ENCODE measurements at places on chromosomes 11 and 22. TPM values are rescaled to one million over a fixed set of nuclear protein-coding genes. Genes with fewer than 3 reads are reported as not detected.

DNA sequence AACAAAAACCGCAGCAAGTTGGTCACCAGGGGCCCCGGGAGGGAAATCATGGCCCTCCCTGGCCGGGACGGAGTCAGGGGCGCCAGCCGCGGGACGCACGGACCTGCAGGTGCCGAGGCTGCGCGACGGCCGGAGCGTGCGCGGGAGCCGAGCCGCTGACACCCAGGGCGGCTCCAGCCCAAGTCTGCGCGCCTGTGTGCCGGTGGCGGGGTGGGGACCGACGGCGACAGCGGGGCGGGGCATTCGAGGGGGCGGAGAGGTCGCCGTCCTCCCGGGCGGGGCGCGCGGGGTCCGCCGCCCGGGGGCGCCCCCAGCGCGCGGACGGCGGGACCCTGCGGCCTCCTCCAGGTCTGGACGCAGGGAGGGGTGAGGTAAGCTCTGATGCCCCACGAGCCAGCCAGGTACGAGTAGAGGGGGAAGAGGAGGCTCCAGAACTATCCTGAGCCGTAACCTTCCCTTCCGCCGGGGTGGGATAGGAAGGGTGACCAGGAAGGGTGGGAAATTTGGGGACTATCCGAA is at the start of gene ESAM:
ESAM (minus strand) TSS at position 186 of the 519 bp plus-strand sequence; CDS start at position 50, 136 bp downstream.
- DNase-seq: peak; percentile 58

GRCh38 chr11:93857413-93858120 is 7.1 kb upstream of the VSTM5 start:
- no peak for DNase-seq

DNA sequence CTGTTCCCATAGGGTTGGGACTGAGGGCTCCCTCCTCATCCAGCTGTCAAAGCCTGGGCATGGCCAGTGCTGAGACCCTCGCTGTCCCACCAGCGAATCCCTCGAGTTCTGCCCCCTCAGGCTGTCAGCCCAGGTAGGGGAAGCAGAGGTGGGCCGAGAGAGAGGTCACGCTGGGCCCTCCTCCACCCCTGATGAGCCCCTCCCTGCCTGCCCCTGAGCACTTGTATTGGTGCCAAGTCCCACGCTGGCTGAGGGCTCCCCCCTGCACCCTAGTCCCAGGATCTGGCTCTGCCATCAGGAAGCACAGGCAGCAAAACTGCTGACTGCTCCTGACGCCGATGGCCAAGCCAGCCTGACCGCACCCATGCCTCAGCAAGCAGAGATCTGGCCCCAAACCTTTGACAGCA is 3.3 kb downstream of the PRR33 start:
- peak; percentile 65 for DNase-seq

GRCh38 chr11:69250186-69251056 is 43.5 kb upstream of the MYEOV start:
- no peak for DNase-seq

DNA sequence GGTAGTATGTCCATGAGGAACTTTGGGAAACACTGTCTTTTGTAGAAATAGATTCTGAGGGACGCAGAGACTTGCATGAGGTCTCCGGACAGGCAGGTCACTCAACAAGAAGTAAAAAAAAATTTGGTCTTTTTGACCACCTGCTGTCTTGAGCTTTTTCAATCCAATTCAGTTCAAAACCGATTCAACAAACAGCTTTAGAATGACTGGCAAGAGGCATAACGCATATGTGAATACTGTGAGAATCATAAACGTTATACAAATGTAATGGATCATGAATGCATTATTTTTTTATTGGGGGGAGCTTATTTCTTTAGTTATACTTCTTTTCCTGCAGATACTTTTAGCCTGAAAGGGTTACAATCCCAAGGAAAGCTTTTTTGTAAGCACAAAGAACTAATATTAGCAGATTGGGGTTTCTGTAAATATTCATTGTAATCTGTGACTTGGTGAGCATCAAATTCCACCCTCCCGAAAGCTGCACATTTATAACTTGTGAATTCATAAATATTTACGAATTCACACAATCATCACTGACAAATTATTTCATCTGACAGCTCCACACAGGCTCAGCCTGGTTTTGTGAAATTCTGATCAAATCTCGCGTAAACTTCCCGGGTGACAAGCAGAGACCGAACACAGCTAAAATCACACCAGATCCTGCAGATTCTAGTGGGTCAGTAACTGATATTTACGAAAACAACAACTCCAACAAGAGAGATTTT is 507.7 kb downstream of the MN1 start:
- no peak for DNase-seq

CYP2D6 gene
- 0.19 TPM for total RNA-seq

GRCh38 chr11:14678350-14678749 is 34.7 kb downstream of the PDE3B start:
- DNase-seq: no peak

TRIM51 gene
- not detected for total RNA-seq

GRCh38 chr11:72223615-72224563 is 678 bp upstream of the INPPL1 start:
- peak; percentile 92 for DNase-seq

DNA sequence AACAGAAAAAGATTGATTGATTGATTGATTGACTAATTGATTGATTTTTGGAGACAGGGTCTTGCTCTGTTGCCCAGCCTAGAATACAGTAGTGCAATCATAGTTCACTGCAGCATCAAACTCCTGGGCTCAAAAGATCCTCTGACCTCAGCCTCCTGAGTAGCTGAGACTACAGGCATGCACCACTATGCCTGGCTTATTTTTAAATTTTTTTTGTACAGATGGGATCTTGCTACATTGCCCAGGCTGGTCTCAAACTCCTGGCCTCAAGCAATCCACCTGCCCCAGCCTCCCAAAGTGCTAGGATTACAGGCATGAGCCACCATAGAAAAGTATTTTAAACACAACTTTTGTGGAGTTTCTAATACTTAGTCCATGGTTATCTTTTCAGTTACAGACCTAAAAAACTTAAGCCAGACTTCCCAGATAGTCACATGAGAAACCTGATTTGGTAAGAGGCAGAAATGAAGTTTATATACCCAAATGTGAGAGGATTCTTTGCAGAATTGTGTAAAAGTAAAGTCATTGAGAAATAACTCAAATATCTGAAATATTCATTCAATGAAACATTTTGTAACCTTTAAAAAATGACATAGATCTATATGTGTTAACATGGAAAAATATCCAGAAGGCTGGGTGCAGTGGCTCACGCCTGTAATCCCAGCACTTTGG is 186.5 kb downstream of the SWAP70 start:
- no peak for DNase-seq

- no peak for DNase-seq
Measured at GRCh38 chr22:36257948-36258670, 5.2 kb downstream of the APOL1 start.

GRCh38 chr11:103222806-103223205 is 113.6 kb downstream of the DYNC2H1 start:
- DNase-seq: no peak

GRCh38 chr11:64976651-64977050 is 4.7 kb upstream of the MAJIN start:
- no peak for DNase-seq

KRTAP5-1 gene
- not detected for total RNA-seq

- peak; percentile 43 for DNase-seq
Measured at GRCh38 chr11:77109236-77110019, 6.8 kb downstream of the OMP start.

- DNase-seq: no peak
Measured at GRCh38 chr11:131412061-131412460, 41.6 kb downstream of the NTM start.

DNA sequence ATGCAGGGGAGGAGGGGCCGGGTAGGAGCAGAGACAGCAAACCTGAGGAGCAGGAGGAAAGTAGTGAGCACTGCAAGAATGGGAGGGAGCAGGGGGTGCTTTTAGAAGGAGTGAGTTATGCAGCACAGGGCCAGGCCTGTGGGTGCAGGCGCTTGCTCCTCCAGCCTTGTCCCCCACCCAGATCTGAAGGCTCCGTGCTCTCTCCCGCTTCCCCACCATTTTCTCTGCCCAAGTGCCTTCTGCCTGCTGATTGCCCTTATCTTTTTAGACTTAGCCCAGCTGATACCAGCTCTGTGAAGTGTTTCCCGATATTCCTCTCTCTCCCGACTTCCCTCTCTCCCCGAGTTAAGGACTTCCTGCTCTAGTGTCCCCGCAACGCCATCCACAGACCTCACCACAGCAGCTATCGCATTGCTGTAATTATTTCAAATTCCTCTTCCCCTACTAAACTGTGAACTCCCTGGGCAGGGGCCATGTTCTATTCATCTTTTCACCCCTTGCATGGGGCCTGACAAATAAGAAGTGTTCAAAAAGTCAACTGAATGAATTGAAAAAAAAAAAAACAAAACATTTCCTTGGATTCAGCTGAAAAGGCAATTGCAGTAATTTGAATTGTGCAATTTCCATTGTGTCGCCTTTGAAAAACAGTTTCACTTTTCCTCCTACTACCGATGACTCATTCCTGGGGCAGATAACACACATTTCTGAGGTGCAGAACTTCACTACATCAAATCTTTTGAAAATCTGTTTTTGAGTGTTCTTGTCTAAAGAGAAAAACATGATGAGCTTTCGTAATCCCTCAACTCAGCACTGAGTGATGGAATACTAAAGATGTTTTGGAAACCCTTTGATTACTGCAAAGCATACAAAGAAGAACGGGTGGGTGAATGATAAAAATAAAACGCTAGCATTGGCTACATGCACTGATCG is 69.7 kb upstream of the BMAL1 start:
- peak; percentile 48 for DNase-seq

CENPM gene
- not detected for total RNA-seq

DNA sequence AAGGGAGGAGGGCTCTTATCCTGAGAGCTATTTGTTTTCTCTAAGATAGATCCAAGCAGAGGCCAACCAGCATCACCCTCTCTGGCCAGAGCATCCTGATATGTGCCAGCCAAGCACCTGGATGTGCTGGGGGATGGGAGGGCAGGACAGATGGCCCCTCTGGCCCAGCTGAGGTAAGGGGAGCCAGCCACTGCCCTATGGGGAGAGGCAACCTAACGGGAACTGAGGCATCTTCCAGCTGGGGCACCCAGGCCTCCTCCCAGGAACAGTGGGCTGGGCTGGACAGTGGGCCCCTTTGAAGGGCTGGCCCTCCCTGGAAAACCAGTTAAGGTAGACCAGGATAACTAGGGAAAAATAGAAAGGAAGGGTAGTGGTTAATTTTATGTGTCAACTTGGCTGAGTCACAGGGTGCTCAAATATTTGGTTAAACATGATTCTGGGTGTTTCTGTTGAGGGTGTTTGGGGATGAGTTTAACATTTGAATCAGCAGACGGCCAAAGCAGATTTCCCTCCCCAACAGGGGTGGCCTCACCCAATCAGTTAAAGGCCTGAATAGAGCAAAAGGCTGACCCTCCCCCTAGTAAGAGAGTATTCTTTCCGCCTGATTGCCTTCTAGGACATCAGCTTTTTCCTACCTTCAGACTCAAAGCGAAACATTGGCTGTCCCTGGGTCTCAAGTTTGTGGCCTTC is 595.1 kb downstream of the BUD13 start:
- DNase-seq: no peak

DNA sequence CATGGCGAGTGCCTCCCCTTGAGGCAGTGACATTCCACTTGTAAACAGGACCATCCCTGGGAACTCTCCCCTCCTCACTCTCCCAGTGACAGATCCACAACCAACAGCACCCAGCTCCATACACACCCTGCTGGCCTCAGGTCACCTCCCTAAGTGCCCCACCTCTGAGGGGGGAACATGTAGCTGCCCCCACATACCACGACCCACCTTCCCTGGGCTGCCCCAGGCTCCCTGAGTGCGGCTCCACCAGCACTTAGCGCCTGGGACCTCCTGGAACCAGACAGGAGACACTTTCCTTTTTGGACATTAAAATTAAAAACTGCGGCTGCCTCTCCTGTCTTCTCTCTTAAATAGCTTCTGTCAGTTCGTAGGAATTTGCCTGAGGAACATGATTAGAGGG is 1140.1 kb downstream of the BRD1 start:
- peak; percentile 30 for DNase-seq

GRCh38 chr11:134038897-134039470 is 29.9 kb upstream of the JAM3 start:
- DNase-seq: peak; percentile 55

GRCh38 chr11:72524711-72525110 is 90.4 kb upstream of the CLPB start:
- no peak for DNase-seq

DNA sequence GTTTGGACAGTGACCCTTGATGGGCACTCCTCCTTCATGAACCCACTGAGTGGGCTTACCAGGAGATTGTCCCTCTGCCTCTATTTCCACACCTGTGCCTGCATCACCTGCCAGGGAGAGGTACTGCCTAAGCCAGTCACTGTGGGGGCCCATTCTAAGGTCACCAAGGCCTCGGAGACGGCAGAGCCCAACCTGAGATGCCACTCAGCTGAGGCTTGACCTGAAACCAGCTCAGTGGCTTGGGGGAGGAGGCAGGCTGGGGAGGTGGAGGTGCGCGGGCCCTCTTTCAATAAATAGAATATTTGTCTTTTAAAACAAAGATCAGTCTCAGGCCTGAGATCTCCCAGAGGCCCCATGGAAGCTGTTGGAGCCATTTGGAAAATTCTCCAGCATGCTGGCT is 84.5 kb downstream of the DHCR7 start:
- DNase-seq: no peak

PHF21B gene
- 1.3 TPM for total RNA-seq

- DNase-seq: no peak
Measured at GRCh38 chr11:110524238-110524637, 94.5 kb downstream of the FDX1 start.

- no peak for DNase-seq
Measured at GRCh38 chr22:21094911-21095772, 49.4 kb downstream of the LRRC74B start.

MYBPC3 gene
- total RNA-seq: 953 TPM

DNA sequence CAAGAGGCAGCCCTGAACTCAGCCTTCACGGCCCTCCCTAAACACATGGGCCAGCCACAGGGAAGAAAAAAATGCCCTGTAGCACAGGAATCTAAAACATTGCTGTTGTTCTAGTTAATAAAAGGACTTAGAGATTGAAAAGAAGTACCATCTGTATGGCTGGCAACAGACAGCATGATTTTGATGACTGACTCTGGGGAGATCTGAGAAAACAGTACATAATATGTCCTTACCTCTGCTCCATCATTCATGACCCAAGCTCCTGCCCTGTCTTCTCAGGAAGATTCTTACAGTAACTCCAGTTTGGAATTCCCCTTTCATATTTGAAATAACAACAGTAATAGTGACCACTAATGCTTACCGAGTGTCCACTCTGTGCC is 244.2 kb downstream of the ETS1 start:
- no peak for DNase-seq

DNA sequence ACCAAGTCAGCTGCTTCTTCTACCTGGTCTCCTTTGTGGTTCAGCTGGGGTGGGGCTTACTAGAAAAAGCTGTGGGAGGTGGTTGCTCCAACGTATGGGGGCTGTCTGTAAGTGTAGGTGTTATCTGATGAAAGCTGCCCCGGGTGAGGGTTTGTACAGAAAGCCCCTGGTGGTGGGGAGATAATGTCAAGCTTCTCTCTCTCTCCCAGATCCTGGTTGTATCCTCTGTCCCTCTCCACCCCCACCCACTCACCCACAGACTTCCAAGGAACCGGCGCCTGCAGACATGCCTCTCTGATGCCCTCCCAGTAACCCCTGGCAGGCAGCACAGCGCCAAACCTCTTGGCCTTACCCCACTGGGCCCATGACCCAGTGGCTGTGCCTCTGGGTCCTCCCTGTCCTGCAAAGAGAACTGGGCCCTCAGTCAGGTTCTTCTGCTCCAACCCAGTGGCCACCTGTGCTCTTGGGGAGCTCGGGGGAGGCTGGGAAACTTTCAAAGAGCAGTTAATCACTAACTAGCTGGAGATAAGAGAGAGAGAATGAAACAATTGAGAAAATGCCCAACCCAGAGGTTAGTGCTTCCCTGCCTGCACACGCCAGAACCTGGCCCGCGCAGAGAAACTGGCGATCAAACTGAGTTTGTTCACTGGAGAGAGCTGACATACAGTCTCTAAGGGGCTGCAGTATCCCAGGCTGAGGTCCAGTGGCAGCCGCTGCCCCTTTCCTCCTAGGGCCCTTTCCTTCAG is 20.4 kb upstream of the EHF start:
- DNase-seq: peak; percentile 25
